Adipocyte (in vitro differentiated cells): ENCODE measurements at places on chromosomes 13 and 19.

DNA sequence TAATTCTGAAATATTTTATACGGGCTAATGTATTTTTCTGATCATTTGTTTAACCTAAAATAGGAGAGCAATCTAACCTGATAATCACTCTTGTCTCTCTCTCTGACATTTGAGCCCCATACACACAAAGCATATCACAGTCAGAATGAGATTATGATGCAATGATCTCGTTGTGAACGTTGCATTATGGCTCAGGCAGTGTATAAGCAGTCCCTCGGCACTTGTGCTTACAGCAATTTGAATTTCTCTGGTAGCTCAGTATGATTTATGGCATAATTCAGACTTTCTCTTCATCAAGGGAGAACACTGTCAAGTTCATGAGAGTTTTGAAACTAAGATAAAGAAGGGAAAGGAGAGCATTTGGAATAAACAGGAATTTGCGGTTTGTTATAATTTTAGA lies 256.1 kb downstream of the DACH1 start:
- DNase-seq, result no peak

DNA sequence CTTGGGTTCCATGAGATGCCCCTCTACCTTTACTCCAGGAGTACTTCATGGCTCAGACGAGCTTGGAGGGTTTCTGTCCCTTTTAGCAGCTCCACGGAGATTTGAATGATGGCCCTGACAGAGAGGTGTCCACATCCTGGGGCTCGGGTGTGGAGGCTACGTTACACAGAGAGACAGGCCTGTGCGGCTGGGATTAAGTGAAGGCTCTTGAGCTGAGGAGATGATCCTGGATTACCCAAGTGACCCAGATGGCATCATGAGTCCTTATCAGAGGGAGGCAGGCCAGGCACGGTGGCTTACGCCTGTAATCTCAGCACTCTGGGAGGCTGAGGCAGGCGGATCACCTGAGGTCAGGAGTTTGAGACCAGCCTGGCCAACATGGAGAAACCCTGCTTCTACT lies 12.4 kb downstream of the DPP9 start:
- DNase-seq, result no peak

GRCh38 chr13:21242236-21242635 lies 65.8 kb downstream of the MRPL57 start:
- no peak for DNase-seq

GRCh38 chr19:43563816-43564457 lies 11.4 kb downstream of the XRCC1 start:
- no peak for DNase-seq

GRCh38 chr13:46168341-46168740 lies 13.6 kb downstream of the LCP1 start:
- no peak for DNase-seq

DNA sequence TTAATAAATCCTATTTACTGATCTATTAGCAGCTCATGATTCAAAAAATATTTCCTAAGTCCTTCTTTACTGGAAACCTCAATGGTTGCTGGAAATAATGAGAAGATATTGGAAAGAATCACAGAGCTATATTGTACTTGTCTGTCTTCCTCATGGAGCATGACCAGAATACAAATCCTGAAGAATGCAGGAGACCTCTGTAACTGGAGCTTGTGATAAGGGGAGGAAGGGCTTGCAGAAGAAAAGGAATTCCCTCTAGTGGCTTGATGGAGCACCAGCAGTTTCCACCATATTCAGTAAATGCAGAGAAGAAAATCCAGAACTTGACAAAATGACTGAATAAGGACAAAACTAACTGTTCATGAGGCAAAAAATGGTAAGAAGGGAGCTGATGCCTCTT lies 1333.1 kb downstream of the EFNB2 start:
- peak; percentile 72 for DNase-seq

GRCh38 chr19:36215276-36216123 lies 594 bp downstream of the ZNF146 start:
- peak; percentile 80 for DNase-seq

- no peak for DNase-seq
Measured at GRCh38 chr19:31499281-31500196, 150.3 kb upstream of the TSHZ3 start.

GRCh38 chr13:64928696-64929499 lies 2301.2 kb downstream of the PCDH9 start:
- peak; percentile 85 for DNase-seq

GRCh38 chr13:50467156-50468110 lies 376.1 kb downstream of the DLEU7 start:
- DNase-seq, result no peak

- DNase-seq, result peak; percentile 47
Measured at GRCh38 chr13:20492641-20493040, 33.0 kb downstream of the CRYL1 start.

DNA sequence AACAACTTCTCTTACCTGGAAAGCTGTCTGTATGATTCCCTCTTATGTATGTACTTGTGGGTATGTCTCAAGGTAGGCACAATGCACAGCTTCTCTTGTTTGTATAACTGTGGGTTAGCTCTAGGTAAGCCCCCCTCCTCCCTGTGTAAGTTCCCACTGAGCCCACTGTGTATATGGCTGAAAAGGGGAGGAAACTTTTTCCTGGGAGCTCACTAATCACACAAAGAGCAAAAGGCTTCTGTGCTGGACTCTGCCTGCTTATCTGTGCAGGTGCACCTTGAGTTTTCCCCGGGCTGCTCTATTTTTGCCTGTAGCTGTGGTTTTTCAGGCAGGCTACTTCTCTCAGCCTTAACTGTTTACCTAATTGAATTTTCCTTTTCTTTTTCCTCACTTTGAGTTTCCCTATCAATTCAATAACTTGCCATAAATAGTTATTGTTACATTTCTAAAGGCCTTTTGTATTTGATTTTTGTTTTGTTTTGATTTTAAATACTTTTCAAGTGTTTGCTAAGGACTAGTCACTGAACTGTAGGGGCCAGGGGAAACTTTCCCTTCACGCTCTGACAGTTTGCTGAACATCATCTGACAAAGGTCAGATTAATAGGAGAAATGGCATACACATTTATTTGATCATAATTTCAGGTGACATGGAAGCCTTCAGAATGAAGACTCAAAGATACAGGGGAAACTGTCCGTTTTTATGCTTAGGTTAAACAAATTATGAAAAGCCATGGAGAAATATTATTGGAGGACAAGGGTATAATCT lies 423.5 kb upstream of the ATXN8OS start:
- no peak for DNase-seq

DNA sequence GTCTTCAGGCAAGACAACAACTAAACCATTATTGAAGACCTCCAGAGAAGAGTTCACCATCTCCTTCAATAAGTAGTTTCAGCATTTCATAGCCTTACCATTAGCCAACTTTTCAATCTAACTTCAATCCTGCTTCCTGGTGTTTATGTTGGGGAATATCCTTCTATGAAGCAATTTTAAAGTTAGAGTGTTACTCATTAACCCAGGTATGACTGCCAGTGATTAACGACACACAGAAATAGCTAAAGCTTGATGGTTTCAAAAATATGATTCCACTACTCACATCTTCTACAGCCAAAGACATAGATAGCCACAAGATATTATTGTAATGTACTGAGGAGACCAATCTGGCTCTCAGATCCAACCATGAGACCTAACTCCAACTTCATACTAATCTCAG lies 403.2 kb downstream of the EFNB2 start:
- DNase-seq, result no peak

DNA sequence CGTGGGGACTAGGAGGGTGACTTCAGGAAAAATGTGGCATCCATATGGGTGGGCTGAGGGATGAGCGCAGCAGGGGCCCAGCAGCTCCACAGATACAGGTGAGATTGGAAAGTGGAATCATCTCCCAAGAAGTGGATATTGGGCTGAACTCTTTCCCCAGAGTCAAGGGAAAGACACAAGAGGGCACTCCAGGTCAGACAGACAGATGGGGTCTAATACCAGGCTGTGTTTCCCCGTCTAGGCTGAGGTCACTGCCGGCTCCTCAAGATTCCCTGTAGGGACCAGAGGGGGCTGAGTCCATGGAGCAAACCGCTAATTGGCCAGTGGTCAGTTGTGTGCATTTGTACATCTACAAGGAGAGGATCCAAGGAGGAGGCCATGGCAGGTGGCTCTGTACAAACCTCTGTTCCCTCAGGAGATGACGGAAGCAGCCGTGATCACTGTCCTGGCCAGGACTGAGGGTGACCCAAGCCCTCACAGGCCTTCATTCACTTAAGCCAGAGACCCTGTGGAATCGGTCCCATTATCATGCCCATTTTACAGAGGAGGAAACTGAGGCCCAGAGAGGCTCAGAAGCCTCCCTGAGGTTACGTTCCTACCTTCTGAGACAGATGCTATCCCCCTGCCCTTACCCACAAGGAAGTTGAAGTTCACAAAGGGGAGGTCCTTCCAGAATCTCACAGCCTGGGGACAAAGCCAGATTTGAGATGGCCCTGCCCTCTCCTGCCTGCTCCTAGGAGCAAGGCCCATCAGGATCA lies 14.9 kb upstream of the IGLON5 start:
- DNase-seq, result no peak

GRCh38 chr13:74530011-74530410 lies 395.8 kb upstream of the KLF12 start:
- DNase-seq, result no peak

DNA sequence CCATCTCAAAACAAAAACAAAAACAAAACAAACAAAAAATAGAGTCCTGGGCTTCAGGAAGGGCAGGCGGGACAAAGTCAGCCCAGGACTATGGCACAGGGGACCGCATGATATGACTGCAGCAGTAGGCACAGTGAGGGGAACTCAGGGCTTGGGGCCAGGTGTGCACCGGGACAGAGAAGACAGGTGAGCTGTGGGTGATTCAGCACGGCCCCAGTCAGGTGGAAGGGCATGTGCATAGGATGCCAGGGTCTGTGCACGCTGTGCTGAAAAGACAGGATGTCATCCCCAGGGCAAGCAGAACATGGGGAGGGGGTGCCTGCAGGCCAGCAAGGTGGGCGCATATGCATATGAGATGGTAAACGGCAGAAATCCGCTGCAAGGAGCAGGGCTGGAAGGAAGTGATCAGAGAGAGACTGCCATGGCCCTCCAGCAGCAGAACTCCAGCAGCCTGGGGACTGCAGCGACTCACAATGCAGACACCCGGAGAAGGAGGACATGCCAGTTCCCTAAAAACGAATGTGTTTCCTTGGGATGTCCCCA lies 15.0 kb downstream of the EPS15L1 start:
- no peak for DNase-seq

- DNase-seq, result peak; percentile 9
Measured at GRCh38 chr13:45773236-45773635, 71.1 kb downstream of the CBY2 start.
